Renal cortex interstitium (tissue), 15 donors: ENCODE measurements at places on chromosomes 5 and 9.

GRCh38 chr5:143040622-143041021, 270.4 kb downstream of the ARHGAP26 start:
- no peak for DNase-seq

DNA sequence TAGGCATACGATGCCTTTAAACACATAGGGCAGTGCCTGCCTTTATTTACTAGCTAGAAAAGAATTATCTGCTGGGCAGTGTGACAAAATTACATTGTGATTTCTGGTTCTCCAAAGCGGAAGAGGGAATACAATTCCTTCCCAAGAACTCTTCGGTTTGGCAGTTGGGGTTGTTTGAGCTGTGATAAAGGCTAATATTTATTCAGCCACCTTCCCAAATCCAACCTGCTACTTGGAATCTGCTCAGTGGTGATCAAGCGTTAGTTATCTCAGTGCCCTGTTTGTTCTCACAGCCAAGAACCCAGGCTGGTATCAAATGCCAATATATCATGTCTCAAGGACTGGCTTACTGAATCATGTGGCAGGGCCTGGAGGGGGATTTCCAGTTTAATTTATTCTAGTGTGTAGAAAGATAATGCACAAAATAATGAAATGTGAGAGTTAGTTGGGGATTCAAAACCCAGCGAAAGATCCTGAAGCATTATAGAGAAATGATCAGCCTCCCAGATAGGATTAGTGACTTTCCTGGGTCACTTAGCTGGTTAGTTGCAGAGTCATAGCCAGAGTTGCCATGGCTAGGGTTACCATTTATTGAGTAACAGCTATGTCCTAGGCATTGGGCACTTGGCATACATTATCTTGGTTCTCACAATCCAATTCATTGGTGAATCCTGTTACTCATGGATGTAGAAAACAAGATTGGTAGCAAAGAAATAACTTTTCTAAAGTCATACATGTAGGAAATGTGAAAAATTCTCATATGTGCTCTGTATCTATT, 457.0 kb upstream of the KLF4 start:
- no peak for DNase-seq

DNA sequence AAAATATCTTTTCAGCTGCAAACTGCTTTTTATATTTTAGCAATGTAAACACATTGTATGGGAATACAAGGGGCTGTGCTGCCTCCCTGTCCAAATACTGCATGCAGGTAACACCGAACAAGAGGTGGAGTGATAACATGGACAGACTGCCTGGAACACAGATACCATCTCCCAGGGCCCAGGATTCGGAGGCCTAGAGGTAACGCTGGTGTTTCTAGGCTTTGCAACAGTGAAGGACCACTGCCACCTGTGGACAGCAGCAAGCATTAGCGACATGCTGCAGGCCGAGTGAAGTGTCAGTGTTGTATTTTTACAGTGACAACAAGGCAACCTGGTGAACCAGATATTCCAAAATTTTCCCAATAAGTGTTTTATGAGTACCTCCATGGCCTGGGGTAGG, 379.1 kb downstream of the DMRT2 start:
- DNase-seq: no peak

DNA sequence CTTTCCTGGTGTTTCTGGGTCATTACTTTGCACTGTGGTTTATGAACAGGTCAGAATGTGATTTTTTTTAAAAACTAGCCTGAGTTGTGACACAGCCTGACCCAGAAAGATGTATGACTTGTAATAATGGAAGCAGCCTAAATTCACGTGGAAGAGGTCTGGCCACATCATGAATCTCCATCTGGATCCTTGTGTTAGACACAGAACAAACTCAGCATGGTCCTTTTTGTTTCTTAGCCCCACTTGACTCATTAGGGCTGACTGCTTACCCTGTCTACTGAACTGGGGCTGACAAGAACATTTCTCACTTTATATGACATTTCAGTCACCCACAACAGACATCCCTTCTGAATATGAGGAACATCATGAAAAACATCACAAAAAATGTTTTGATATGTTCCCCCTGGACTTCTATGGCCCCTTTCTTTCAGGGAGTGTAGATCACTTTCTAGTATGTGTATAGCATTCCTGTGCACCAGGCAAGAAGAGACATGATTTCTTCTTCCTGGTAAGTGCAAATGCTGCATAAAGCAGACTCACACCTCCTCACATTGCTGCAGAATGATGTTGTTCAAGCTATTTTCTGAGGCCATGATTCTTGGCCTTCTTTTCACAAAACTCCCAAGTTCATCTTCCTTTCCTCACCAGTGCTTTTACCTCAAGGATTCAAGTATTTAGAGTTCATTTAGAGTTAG, 52.3 kb downstream of the ZNF622 start:
- no peak for DNase-seq

- DNase-seq: no peak
These were observed 58.5 kb downstream of the PSD2 start for GRCh38 chr5:139854029-139854605.

GRCh38 chr5:177980743-177981151, 15.3 kb downstream of the PROP1 start:
- DNase-seq: no peak

- DNase-seq: no peak
These were observed 28.7 kb downstream of the LARP1 start for GRCh38 chr5:154783774-154784460.

- DNase-seq: no peak
These were observed 214.4 kb downstream of the MCTP1 start for GRCh38 chr5:95070453-95070852.

- DNase-seq: no peak
These were observed 92.5 kb downstream of the CDH9 start for GRCh38 chr5:26945901-26946300.
